Fibroblast of skin of scalp (primary cell): ENCODE measurements at places on chromosomes 2 and 18.

DNA sequence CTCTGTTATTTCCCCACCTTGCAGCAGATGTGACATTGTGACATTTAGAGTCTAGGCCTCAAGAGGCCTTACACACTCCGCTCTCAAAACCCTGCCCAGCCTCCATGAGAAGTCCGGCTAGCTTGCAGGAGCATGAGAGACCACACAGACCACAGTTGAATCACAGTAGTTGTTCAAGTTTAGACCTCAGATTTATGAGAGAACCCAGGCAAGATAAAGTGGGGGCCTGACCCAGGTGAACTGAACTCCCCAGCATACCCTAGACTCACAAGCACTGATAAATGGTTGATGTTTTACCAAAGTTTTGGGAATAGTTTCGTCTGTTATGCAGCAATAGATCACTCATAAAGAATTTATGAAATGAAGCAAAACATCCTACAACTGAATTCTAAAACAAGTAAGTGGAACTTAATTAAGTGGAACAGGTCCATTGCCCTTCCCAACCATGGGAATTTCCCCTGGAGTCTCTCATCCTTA is 4.7 kb upstream of the STAT1 start:
- DNase-seq: peak; percentile 32

GRCh38 chr18:77032181-77032701 is 100.3 kb downstream of the MBP start:
- DNase-seq: peak; percentile 22

DNA sequence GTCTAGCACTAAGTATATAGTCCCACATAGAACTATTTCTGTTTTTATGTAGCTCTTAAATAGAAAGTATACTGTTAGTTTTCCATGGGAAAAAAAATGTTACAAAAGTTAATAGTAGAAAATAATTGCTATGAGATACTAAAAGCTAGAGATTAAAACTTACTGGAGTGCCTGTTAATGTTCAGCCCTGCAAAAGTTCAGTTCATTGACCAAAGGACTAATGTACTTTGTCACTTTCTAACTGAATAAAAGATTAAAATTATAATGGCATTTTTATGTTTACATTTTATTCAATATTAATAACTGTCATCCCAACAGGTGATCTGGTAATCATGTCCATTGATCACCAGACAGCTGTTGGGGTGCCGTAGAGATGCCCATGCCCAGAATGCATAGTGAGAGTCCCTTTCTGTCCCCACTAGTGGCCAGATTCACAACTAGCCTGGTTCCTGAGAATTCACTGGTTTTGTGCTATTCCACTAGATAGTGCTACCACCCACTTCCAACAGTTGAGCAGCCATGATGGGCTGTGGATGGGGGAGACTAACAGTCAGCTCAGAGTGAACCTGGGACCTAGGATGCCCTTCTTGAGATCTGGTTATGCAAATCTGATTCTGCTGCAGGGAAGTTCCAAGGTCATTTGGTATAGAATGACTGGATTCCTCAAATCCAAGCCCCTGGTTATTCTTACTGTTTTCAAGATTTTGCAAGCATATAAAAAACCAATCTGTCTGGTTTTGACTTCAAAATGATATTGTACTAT is 57.8 kb downstream of the AFTPH start:
- DNase-seq: no peak

GRCh38 chr2:216607277-216607560 is 26.0 kb upstream of the IGFBP2 start:
- DNase-seq: no peak

DNA sequence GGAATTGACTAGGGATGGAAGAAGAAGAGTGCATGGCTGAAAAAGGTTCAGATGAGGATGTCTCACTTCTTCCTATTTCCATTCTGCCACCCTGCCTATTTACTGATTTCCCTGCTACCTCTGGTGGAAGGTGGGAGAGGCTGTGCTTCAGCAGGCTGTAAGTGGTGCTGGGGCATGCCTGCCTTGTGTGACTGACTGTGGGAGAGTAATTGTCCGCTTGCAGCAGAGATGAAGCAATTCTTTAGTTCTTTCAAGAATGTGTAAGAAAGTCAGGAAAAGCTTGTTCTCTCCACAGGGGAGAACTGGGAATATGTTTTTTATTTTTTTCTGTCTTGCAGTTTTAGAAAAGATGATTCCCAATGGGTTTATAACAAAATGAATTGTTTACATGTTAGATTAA is 72.5 kb upstream of the NYAP2 start:
- peak; percentile 7 for DNase-seq
